Activated CD4-positive, alpha-beta T cell treated with anti-CD3 and anti-CD28 coated beads, Interleukin-2, amount 50 U/mL, for 4 hours (primary cell): ENCODE measurements at places on chromosomes 7 and 10.
A peak's percentile ranks its signal among the peaks of the same experiment; 100 is the strongest.

GRCh38 chr7:6306471-6306870, 34.0 kb upstream of the CYTH3 start:
- DNase-seq = no peak

- no peak for DNase-seq
These were observed 26.3 kb downstream of the SLC26A4 start for GRCh38 chr7:107686816-107687387.

DNA sequence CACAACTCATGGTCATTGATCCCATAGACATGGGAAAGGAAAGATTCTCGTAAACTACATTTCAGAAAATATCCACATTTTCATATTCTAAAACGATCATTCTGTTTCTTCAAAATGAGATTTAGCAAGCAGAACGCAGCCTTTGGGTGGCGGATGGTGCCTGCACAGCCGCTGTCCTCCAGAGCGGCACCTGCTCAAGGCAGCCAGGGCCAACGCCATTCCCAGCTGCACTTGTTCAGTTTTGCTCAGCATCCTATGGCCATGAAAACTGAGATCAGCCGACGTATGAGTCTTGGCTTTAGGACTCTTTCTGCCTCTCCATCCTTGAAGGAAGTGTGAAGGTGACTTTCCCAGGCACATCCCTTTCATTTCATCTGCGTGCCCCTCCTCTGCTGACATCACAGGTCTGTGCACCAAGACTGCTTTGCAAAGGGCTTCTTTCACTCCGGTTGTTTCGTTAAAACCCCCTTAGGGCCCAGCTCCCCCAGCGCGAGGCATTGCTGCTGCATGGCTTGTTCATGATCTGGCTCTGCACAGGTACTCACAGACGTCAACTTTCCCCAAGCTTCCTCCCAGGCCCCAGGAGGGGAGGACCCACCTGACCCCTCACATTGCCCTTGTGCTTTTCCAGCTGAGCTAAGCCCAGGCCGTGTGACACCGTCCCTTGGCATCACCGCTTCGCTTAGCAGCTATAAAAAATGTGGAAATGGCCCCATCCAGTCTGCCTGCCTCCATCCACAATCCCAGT, 37.2 kb downstream of the TCERG1L start:
- no peak for DNase-seq

DNA sequence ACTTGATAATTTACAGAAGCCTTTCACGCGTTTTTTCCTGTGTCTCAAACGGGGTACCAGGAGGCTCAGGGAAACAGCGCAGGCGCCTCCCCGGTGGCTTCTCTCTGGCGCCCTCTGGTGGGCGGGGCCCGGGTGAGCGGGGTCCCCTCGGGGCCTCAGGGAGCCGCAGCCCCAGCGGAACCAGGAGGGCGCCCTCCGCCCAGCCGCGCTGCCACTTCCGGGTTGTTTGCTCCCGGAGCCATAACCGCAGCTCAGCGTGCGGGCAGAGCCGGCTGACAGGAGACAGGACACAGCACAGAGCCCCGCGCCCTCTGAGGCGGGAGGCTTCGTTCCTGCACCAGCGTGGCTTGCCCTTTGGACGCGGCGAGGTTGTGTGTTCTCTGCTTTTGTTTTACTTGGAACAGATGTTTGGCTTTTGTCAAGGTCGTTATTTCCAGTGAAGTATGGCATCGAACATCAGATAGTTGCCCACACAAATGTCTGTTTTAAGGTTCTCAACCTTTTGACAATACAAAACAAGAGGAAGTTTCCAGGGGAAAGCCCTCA, 6.9 kb upstream of the CYP2E1 start:
- DNase-seq = peak; percentile 88

- DNase-seq = no peak
These were observed 428.2 kb upstream of the POT1 start for GRCh38 chr7:125357676-125358455.

GRCh38 chr10:112141292-112141691, 42.3 kb downstream of the GPAM start:
- no peak for DNase-seq

- no peak for DNase-seq
These were observed 5.2 kb downstream of the MRPS24 start for GRCh38 chr7:43864126-43864525.

- no peak for DNase-seq
These were observed 56.8 kb upstream of the CD36 start for GRCh38 chr7:80581486-80582260.

- DNase-seq = no peak
These were observed 130.8 kb downstream of the VIPR2 start for GRCh38 chr7:159013825-159014289.

GRCh38 chr7:80596933-80597517, 41.4 kb upstream of the CD36 start:
- no peak for DNase-seq

DNA sequence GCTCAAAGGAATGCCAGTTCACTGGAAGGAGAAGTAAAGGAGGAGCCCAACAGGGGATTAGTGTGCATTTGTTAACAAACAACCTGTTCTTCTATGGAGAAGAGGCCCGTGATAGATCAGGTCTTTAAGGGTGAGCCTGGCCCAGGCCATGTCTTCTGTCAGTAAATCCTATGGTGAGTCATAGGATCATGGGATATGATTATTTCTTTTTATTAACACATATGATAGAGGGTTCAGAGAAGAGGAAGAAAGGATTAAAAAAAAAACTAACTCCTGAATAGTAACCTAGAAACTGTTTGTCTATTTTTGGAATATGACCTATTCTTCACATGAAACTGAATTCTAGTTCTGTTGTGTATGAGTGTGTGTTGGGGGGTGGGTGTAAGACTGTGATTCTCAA, 70.4 kb downstream of the GPR158 start:
- DNase-seq = no peak

- no peak for DNase-seq
These were observed 331.9 kb downstream of the ACTR3B start for GRCh38 chr7:153091477-153091876.

DNA sequence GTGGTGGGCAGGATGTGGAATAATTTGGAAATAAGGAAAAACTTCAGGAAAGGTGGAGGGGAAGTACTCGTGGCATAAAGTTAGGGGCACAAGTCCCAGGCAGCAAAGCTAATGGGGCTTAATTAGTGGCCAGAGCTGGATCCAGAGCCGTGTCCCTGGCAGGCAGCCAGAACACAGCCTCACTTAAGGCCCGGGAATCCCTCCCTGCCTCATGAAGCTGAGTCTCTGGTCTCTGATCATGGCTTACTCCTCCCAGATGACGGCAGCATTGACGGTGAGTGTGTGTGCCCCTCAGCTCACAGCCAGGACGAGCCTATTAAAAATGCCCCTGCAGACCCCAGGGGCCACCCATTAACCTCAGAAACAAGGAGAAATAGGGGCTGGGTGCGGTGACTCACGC, 48.2 kb upstream of the NPTX2 start:
- DNase-seq = no peak

DNA sequence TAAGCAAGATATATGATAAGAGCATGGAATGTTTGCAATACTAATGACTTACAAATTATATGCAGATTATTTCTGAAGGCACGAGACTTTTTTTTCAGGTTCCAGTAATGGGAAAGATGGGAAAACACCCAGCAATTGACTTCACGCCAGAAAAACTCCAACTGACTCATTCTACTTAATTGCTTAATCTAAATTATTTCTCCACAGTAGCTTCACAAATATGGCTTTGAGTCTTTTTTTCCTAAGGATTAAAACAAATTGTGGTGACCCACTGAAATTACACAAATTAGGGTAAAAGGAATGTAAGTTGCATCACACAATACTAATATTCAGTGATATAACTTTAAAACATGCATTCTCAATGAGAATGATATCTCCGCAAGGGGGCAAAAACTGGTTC, 138.7 kb downstream of the GNAI1 start:
- DNase-seq = no peak

- no peak for DNase-seq
These were observed 11.9 kb upstream of the LRRC27 start for GRCh38 chr10:132319853-132320653.

- DNase-seq = no peak
These were observed 66.1 kb downstream of the CFAP46 start for GRCh38 chr10:132876131-132876860.

GRCh38 chr7:150784120-150784736, 15.9 kb downstream of the TMEM176B start:
- no peak for DNase-seq

- no peak for DNase-seq
These were observed 63.3 kb downstream of the GSAP start for GRCh38 chr7:77352665-77353406.

GRCh38 chr7:137865764-137866163, 19.0 kb upstream of the DGKI start:
- DNase-seq = no peak

DNA sequence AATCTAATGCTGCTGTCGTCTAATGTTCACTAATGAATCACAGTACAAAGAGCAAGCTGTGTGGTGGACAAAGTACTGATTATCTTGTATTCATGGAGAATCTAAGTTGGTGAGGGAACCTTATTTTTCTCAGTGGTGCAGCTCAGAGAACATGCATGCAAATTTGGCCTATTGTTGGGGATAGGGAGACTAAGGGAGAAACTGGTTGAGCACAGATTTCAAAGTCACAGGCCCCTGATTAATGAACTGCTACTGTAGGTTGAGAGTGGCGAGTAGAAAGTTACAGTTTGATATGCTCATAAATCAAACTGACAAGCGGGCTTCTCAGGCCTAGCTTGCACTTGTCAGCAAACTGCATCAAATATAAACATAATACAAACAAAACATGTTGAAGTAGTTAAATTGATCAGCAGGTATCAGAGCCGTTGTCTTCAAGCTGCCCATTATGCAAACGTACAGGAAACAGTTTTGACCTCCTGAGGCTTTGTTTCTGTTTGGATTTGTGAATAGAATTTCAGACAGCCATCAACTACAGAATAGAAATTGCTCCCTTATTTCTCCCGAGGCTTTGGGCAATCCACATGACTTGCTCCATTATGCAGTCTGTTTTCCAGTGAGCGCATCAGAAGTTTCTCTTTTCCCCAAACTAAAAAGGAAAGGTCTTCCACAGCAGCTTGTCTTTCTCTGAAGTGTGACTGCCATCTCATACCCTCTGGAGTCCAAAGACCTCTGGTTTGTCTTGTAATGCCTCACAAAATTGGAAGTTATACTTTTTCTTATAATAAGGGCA, 215.8 kb downstream of the FOXP2 start:
- no peak for DNase-seq
